NCI-H774 (cell line): ENCODE measurements at places on chromosomes 5 and 9.
A peak's percentile ranks its signal among the peaks of the same experiment; 100 is the strongest.

- DNase-seq, result no peak
Observed at GRCh38 chr5:37716405-37716804, 123.4 kb downstream of the GDNF start.

GRCh38 chr5:141941307-141941706, 16.7 kb downstream of the PCDH12 start:
- no peak for DNase-seq

- DNase-seq, result no peak
Observed at GRCh38 chr5:57171816-57172465, 1.9 kb upstream of the GPBP1 start.

DNA sequence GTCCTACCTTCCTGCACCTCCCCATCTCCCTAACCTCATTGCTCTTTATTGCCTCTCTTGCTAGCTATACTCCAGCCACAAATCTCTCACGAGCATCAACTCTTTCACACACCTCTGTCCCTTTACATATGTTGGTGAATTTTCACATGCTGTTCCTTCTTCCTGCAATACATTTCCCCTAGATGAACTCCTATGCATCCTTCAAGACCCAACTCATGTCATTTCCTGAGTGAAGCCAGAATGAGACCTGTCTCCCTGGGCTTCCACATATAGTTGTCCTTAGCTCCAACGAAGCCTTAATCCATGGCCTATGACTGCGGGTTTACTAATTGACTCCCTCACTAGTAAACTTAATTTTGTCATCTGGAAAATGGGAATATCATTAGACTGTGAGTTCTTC, 297.3 kb upstream of the PANK3 start:
- no peak for DNase-seq

DNA sequence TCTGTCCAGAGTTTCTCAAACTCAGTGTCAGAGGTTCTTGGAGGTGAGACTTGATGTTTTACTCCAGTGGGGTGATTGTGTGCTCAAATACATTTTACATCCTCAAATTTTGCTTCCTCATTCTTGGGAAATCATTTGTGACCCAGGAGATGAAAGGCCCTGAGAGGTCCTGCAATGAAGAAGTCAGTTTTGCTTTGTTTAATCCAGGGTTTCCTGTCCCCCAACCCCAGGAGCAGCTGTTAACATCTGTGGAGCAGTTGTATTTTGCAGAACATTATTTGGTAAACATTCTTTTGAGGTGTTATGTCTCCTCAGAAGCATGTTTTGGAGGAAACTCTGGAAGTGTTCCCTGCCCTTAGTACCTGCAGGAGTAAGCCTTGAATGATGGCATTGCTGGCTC, 59.8 kb downstream of the DAB2IP start:
- DNase-seq, result no peak

DNA sequence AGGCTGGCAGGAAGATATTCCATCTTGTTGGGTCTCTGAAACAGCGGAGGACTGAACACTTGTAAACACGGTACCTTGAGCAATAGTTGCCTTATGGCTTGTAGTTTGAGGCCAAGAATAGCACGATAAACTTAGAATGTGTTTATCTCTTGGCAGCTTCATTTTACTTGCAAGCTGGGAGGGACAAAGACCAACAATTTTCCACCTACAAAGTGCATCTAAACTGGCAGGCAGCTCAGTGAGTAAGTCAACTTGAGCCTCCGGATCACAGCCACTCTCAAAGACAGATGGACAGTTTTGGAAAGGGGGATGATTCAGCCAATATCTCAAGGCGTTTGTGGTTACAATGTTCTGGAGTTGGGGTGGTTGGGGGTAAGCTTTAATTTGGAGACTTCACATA, 652.6 kb downstream of the CETN3 start:
- DNase-seq, result no peak

GRCh38 chr9:71725590-71726338, 42.5 kb downstream of the CEMIP2 start:
- DNase-seq, result peak; percentile 15

- DNase-seq, result no peak
Observed at GRCh38 chr9:124125651-124125977, 114.0 kb downstream of the LHX2 start.

GRCh38 chr9:1048811-1049210, 1.3 kb upstream of the DMRT2 start:
- DNase-seq, result no peak

- DNase-seq, result no peak
Observed at GRCh38 chr5:151067632-151068432, 13.0 kb downstream of the TNIP1 start.

DNA sequence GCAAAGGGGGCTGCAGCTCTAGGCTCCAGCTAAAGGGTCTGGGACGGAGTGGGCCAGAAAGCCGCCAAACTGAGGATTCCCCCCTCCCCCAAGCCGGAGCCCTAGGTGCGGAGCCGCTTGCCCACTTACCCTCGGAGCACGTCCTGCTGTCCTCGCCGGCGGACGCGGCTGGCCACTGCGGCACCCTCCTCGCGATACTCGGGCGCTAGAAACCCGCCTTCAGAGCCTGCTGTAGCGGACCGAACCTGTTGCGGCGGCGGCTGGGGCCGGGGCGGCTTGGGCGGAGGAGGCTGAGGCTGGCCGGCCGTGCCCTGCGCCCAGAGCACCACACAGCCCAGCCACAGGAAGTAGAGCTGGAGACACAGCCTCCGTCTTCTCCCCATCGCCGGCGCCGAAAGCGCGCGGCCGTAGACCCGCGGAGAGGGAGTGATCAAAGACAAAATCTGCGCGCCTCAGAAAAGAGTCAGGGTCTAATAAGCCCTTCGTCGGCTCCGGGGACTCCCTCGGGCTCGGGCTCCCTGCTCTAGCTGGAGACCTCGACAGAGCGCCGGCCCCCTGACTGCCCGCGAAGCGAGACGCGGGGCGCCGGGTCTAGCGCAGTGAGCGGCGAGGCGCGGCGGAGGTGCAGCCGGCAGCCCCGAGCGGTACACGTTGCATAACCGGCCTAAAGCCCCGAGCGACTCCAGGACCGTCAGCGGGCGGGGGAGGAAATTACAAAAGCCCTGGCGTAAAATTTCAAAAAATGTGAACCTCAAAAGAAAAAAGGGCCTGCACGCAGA, 635 bp downstream of the FBN2 start:
- peak; percentile 38 for DNase-seq

- peak; percentile 64 for DNase-seq
Observed at GRCh38 chr9:124450241-124450924, at the start of gene ADGRD2. TSS of gene ADGRD2 (plus strand) at chr9:124450451. CDS start at chr9:124451667, 1,216 bp downstream.
